Activated CD8-positive, alpha-beta memory T cell treated with anti-CD3 and anti-CD28 coated beads for 1 hour (primary cell): ENCODE measurements at places on chromosomes 12 and 14.

DNA sequence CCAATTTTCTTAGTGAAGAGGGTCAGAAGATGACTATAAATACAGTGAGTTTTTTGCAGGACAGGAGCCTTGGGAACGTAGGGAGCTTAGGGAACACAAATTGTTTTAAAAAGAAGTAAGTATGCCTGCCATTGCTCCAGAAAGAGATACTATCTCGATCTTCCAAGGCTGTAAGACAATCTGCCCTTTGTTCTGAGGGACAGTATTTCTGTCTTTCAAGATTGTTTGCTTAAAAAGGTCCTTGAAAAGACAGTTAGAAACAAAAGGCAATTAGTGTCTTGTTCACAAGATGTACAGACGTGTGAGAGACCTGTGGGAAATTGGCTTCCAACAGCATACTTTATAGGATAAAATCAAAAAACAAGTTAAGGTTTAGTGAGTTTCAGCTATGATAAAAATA is 321.2 kb upstream of the FAR2 start:
- DNase-seq: no peak

- peak; percentile 39 for DNase-seq
Measured at GRCh38 chr12:102948941-102949352, 8.5 kb upstream of the ASCL1 start.

DNA sequence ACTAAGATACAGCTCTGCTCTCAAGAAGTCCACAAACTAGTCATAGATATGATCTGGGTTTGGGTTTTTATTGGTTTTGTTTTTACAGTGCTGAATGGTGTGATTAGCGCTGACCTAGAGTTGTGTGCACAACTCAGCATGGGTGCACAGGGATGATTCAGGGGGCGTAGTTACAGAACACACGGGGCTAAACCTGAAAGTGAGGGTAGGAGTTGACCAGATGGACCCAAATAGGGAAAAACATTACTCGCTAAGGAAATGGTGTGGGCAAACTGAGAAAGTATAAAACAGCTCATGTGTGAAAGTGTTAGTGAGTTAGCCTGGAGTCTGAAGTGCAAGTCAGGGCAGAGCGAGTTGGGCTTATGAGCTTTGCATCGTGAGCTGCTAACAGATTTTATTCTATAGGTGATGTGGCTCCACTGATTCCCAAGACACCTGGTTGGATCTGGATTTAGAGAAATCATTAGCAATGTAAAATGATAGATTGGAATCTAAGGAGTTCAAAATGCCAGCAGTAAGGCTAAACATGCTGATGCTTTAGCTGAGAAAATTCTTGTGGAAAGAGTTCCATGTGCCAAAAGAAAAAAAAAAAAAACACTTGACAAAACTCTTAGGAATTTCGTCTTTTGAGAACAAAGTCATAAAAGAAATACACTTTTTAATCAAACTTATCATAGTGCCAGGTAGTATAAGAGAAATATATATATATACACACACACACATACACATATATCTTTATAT is 134.9 kb downstream of the SLC5A8 start:
- no peak for DNase-seq

- no peak for DNase-seq
Measured at GRCh38 chr12:14756334-14757143, 46.7 kb downstream of the WBP11 start.

DNA sequence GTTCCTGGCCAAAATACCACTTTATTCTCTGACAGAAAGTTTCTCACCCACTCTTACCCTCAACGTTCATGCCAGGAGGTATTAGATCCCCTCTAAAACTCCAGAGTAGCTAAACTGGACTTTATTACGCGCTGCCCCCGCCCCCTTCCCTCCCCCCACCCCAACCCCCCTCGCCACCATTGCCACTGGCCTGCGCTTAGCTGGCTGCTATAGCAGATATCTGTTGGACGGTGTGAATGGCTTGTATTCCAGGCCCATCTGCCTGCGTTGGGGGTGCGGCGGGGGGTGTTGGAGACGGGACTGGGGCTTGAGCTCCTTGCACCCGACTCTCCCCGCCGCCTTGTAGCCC is 564 bp upstream of the THTPA start:
- no peak for DNase-seq

GRCh38 chr14:102902086-102902485 is 20.4 kb upstream of the AMN start:
- DNase-seq: no peak

DNA sequence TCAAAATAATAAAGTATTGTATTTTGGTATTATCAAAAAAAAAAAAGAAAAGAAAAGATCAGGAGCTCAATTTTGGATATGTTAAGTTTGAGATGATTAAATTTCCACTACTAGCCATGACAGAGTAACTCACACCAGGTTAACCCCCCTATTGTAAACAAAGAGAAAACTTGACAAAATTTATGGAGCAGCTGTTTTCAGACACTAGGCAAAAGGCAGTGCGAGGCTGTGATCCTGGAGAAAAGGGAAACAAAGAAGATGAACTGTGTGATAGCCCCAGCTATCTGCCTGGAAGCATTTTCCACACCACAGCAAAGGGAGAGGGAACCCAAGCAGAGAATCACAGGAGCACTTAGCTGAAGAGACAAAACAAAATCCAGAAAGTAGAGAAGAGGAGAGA is 145.0 kb downstream of the KIF21A start:
- DNase-seq: no peak

DNA sequence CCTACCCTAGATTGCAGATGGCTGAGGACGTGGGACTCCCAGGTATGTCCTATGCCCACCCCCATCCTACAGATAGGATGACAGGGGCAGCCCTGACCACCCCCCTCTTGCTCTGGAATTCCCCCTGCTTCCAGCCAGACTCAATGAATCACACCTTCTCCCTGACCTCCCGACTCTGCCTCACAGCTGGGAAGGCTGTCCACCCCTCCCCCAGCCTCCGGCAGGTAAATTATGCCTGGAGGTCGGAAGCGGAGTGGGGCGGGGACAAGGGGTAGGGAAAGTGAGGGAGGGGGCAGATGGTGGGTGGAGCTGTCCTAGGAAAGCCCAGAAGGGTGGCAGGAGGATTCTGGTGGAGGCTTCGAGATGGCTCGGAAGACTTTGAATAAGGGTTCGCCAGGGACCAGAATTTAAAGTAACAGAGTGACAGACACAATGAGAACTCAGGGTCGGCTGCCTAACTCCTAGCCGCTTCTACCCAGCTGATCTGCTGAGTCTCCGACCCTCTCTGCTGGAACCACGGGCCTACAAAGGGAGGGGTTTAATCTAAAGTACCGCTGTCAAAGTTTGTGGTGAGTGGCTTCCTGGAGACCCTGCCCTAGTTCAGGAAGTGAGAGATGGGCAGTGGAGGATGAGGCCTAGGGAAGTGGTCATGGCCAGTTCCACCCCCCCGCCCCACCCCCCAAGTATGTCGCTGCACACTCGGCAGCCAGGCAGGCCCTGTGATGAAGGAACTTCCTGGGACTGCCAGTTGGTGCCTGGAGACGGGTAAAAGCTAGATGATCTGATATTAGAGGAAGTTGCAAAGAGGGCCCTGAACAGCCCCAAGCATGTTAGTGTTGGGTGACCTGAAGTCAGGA is 4.2 kb downstream of the PLEKHG3 start:
- DNase-seq: no peak

DNA sequence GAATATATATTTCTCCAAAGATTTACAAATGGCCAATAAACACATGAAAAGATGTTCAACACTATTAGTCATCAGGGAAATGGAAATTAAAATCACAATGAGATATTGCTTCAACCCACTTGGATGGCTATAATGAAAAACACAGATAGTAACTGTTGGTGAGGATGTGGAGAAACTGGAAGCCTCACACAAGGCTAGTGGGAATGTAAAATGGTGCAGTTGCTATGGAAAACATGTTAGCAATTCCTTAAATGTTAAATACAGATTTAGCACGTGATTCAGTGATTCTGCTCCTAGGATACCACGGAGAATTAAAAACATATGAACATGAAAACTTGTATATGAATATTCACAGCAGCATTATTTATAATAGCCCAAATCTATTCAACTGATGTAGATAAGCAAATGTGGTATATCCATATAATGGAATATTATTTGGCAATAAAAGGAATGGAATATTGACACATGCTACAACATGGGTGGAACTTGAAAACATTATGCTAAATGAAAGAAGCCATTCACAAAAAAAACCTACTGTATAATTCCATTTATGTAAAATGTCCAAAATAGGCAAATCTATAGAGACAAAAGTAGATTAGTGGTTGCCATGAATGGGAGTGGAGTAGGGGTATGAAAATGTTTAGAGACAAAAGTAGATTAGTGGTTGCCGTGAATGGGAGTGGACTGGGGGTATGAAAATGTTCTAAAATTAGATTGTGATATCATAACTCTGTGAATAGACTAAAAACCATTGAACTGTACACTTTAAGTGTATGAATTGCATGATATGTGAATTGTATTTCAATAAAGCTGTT is 227.1 kb upstream of the DDHD1 start:
- no peak for DNase-seq

DNA sequence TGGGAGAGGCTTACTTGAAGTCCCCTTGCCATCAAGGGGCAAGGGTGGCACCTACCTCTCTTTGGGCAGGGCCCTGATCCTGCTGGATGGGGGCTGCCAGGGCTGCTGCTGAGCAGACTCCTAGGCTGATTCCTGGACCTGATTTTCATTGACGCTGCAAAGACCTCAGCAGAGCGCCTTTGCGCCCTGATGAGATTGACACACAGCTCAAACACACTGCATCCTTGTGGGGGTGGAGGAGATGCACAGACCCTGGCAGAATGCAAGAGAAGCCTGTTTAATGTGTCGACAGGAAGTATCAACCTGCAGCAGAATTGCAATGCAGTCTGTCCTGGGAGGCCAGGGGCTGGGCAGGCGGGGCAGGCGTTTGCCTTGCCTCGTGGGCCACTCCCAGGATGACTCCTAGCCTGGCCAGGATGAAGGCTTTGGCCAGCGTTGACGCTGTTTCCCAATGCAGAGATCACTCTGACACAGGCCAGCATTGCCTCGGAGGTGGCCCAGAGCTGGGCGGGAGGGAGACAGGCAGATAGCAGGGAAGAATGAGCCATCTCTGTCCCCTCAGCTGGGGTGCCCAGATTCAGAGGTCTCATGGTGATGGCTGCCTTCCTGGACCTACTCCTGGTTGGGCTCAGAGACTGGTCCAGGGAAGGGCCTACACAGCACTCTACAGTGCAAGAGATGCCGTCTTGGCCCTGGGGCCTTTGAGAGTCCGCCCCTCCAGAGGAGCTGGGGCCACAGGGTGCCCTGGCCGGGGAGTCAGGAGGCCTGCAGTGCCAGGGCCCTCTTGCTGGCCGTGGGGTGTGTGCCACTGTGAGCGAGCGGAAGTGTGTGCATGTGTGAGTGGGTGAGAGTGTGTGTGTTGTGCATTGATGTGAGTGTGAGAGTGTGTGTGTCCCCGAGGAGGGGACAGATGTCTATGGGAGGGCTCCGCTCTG is 108.3 kb downstream of the KIF26A start:
- DNase-seq: no peak

DNA sequence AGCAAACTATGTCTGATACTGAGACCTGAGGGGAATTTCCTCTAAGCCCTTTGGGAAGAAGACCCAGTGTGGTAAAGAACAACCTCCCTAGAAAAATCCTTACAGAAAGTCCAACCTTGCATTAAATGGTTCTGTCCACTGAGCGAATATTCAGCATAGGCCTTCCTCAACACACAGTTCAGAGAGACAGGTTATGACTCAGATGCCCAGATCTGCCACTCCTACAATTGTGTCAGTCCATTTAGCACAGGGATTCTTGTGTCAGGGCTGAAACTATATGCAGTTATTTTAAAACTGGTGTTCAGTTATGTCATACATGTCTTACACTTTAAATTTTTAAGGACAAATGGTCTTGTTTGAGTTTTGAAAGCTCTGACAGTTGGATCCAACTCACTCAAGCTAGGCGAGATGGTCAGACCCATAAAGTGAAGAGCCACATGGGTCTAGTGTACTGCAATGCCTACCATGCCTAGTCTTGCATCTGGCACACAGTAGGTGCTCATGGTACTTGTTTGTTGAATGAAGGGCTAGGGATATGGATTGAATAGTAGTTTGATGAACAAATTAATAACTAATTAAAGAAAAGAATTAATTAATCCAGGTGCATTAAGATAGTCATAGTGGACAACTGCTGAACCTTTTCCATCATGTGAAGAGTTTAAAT is 207.5 kb upstream of the PWP1 start:
- DNase-seq: no peak

DNA sequence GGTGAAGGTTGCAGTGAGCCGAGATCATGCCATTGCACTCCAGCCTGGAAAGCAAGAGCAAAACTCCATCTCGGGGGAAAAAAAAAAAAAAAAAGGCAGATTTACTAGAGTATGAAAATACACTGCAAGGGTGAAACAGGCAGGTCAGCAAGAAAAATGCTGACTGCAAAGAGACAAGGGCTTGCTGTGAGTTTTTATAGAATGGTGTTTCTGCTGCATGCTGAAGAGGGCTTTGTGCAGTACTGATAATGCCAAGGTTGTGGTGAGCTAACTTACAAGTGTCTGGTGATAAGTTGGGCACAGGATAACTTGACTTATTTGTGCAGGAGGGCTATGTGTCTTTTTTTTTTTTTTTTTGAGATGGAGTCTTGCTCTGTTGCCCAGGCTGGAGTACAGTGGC is 25.9 kb upstream of the SRP54 start:
- DNase-seq: no peak

GRCh38 chr14:68936476-68936875 is 42.6 kb downstream of the ACTN1 start:
- no peak for DNase-seq

DNA sequence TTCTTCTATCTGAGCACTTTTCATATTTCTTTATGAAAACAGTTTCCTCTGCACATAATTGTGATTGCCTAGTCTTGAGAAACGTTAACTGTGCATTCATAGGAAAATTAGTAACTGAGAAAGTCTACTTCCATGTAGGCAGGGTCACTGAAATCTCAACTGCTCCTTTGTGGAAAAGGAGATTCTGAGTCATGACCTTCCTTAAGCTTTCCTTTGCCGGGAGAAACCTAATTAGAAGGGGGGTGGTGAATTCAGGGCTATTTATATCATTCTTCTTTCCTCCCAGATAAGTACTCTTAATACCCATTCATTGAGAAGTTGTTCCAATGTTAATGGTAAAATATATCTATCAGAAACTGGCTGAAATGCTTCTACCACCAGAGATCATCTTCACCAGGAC is 751.0 kb upstream of the TMEM132C start:
- DNase-seq: no peak

- DNase-seq: no peak
Measured at GRCh38 chr12:31234955-31235867, 90.7 kb downstream of the SINHCAF start.

DNA sequence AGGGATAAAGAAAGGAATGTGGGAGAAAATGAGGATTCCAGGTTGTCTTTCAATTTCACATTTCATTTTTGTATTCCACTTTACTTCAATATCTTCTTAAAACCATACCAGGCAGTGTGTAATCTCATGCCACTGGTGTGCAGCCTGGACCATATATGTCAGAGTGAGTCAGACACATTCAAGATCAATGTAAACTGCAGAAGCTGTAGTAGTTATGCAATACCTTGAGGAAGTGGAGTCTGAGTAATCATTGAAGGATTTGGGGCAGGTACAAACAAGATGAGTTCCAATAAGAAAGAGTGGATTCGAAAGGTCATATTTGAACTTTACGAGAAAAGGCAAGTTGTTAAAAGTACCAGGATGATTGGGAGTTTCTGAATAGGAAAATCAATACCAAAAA is 14.1 kb downstream of the PLCZ1 start:
- no peak for DNase-seq

- DNase-seq: no peak
Measured at GRCh38 chr12:50187084-50187900, 20.1 kb upstream of the CERS5 start.
